ENCODE measurements at places on chromosomes 11 and 22.

DNA sequence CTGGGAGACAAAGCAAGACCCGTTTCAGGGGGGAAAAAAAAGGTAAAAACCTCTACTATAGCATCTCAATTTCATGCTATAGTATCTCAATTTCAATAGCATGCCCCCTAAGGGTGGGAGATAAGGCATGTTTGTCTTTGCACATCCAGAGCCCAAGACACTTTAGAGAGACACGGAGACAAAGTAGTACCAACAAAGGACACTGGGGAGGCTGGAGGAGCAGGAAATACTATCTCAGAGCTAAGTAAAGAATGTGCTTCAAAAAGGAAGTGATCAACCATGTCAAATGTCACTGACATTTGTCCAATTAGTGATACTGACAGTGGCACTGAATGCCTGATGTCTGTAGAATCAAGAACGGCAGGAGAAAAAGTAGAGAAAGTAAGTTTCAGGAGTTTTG, 68.6 kb downstream of the RRAS2 start:
- no peak for DNase-seq

DNA sequence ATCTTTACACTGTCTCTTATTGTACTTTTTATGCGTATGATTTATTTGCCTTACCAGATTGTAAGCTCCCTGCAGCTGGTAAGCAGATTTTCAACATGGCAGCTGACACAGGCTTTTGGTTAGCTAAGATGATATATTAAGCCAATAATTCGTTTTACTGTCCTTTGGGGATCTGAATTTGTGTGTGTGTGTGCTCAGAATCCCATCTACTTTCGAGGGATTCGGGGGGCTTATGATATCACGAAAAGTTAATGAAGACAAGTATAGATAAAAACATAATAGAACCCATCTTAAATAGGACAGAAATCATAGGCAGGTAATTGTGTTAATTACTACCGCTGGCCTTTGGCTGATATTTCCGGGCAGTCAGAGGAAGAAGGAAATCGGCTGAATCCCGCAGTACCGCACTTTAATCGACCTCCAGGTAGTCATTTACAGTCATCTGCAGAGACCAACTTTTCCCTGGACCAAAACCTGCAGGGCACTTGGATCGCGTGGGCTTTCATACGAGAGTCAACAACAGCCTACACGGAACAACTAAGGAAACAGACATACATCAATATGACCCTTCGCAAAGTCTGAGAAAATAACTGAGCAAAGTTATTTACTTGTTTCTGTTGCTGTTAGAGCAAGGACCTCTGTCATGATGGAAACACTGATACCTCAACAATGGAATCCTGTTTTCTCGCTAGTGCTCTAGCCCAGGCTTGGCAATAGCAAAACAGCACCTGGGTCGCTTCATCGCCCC, 802 bp downstream of the KBTBD3 start:
- no peak for DNase-seq

DNA sequence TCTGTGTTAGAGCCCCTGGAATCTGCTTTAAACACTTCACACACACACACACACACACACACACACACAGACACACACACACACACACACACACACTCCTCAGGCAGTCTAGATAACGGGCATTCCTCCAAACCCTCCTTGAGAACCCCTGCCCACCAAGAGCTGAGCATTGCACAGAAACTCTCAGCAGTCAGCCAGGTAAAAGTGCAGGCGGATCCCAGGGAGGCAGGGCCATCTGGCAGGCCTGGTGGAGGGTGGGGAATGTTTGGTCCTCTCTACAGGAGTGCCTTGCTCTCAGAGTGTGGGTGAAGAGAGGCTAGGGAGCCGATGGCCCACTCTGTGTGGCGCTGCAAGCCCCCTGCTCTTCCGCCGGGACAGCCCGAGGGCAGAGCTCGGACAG, 190.2 kb downstream of the BUD13 start:
- no peak for DNase-seq

DNA sequence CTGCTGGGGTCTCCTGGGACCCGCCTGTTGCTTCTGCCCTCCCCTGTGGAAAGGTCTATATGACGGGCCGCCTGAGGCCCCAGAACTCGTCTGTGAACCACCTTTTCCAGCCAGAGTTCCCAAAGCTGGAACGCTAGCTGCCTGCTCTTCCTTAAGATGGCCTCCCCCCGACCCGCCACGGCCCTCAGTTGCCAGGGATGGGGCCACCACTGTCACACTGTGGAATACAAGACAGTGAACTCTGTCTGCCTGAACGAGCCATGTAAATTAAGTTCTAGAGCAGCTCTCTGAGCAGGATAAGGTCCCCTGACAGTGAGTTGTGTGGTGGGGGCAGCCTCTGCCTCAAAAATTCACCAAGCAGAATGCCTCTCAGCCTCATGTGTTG, 10.3 kb downstream of the CHADL start:
- DNase-seq, result no peak

DNA sequence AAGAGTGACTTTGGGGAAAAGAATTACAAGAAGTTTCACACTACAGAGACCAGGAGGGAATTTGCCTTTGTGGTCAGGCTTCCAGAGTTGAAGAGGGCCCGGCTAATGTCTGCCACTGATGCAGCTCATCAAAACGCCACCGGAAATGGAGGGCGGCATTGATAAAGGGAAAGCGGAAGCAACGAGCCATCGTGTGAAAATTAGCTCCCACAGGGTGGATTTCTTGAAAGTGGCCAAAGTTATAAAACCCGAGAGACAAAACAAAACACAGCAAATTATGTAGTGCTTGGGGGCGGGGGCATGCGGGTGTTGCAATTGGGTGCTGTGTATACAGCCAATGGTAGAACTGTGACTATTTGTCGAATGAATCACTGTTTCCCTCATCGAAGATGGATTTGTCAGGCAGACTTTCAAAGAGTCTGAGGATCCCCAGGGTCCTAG, 113.0 kb downstream of the ADAMTS15 start:
- DNase-seq, result no peak

DNA sequence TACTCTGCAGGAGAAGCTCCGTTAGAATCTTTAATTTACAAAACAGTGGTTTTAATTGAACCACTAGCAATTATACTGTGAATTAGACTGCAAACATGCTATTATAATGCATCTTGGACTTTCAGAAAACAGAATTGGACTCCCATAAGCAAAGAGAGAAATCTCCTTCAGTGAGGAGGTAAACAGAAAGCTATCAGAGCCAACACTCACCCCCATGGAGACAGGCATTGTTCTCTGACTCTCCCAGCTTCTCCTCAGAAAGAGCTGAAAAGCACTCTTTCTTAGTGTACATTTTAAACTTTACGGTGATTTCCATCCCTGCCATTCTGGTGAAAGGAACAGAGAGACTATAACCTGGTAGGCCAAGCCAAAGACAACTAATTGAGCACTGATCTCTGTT, 176.9 kb downstream of the GRIA4 start:
- no peak for DNase-seq

All from GM06990 (cell line).